ENCODE measurements at places on chromosomes 16 and 17.

- DNase-seq: no peak
These were observed 4.7 kb downstream of the VASN start for GRCh38 chr16:4376126-4376892.

- no peak for DNase-seq
These were observed 3.7 kb upstream of the ERN1 start for GRCh38 chr17:64133546-64134215.

DNA sequence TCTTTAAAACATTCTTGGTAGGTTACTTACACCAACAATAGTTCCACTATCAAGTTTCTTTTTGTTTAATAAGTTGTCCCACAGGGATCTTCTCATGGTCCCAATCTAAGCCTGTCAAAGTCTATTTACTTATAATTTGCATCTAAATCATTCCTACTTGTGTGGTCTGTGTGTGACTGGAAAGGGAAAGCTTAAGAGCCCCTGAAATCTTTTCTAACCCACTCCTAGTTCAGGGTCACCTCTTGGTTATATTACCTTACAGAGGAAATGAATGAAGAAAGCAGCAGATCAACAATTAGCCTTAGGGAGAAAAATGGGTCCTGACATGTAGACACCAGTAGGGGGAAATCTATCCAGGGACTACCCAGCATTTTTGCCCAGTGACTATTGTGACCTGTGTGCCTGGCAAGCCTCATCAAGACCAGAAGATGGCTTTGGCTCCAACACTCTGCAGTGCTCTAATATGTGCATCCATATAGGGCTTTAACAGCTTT, 110.4 kb upstream of the HAS3 start:
- no peak for DNase-seq

DNA sequence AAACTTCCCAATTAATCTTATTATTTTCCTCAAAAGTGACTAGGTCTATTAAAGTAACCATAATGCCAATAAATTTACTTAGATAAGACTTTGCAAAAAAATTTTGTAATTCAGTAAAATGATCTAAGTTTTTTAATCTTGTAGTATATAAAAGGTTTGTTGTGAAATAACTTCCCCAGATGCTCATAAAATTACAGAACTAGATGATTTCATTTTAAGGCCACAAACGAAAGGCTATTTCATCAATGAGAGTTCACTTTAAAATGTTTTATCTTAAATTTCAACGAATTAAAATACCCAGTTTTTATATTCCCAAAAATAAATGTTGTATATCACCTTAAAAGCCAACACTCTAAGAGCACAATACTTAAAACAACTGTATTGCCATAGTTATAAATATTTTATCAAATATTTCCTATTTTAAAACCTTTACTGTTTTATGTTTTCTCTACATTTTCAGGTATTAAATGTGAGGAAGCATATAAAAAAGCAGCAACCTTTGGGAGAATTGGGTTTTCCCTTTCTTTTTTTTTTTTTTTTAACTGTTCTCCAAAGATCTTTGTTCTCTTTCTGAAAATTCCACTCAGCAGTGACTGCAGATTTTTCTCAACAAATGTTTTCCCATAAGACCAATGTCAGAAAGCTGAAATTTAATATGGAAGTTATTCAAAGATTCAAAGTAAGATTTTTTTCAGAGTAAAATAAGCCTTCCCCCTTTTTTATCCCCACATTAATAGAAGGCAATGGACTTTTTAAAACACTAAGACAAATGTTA, 169.9 kb downstream of the CYB561 start:
- no peak for DNase-seq

- DNase-seq: no peak
These were observed 140.2 kb upstream of the CDC42EP4 start for GRCh38 chr17:73452009-73452408.

GRCh38 chr17:82780971-82781893, 29.4 kb downstream of the TBCD start:
- DNase-seq: no peak

DNA sequence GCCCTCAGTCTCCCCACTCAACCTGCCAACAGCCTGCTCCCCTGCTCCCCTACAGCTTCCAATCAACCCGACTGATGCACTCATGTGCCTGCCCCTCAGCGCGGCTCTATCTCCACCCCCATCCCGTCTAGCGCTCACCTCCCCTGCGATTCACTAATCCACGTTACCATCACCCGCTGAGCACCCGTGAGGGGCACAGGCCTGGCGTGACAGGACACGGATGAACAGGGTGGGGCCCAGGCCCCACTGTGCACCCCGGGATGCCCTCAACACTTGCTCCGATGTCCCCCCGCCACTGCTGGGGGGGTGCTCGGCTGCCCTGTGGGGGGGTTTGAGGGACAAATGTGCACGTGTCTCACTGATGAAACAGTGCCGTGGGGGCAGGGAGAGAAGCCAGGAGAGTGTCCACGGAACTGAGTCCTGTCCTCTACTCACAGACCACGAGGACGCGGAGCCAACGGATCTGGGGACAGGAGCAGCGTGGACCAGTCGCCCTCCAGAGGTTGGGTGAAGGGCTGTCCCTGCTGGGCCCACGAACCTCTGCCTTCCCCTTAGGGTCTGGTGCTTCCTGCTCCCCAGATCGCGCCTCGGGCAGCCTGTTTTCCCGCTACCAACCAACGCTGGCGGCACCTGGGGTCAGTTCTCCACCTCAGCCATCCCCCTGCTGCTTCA, 66.7 kb downstream of the RPH3AL start:
- DNase-seq: no peak

GRCh38 chr17:75795820-75796607, 11.4 kb downstream of the UNK start:
- no peak for DNase-seq

- DNase-seq: no peak
These were observed 56.2 kb downstream of the ADCY9 start for GRCh38 chr16:4060009-4060408.

DNA sequence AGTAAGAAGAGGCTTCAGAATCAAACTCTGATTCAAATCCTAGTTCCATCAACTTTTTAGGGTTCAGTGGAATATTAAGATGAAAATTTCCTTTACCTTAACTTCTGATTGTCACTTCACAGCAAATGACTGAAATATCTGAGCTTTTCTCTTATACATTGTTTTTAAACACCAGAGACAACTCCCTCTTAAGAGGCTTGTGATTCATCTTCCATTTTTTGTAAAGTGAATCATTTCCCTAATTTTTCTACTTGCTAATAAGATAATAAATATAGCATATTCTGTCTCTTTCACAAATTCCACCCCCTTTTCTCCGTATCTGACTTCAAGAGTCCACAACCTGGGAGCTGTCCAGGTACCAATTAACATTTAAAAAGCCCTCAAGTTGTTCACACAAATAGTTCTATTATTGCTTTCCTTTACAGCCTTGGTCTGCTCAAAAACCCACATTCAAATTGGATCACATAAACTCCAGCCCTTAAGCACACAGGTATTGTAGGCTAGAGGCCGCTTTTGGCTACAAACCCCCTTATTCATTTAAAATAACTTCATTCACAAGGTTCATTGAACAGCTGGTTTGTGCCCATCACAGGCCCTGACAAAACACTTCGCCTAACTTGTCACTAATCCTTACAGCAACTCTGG, 14.1 kb upstream of the UTP6 start:
- no peak for DNase-seq

DNA sequence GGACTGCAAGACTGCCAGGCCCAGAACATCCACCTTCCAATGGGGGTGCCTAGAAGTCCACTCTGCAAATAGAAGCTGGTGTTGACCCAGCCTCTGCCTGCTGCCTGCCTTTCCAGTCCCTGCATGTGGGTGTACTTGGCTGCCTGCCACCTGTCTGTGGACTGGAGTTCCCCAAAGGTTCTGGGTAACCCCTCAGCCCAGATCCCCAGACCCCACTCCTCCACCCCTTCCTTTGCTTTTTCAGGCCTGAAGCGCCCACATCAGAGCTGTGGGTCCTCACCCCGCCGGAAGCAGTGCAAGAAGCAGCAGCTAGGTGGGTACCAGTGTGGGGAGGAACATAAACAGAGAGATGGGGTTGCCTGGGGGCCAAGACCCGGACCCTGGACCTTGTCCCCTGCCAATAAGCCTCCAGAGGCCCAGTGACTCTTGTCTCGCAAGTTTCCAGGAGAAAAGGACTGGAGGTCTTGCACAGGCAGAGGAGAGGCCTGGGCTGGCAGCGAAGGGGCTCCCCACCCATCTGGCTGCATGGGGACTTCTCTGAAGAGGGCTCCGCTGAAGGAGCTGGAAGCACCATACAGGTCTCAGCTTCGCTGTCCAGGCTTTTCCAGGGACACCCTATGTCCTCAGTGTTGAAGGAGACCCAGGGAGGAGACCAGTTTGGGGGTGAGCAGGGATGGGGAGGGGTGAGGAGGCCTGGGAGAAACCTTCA, 34.3 kb downstream of the NLRC5 start:
- DNase-seq: peak; percentile 70
